ENCODE measurements at places on chromosomes 16 and 17. TPM values are rescaled to one million over a fixed set of nuclear protein-coding genes. Genes with fewer than 3 reads are reported as not detected.
A peak's percentile ranks its signal among the peaks of the same experiment; 100 is the strongest.

RPL19 gene
- 658 TPM for total RNA-seq

ERBB2 gene
- 21.0 TPM for total RNA-seq

KRT33A gene
- total RNA-seq = not detected

ITGB3 gene
- 4.8 TPM for total RNA-seq

KRTAP3-1 gene
- not detected for total RNA-seq

CRYBA1 gene
- not detected for total RNA-seq

SLFN13 gene
- 3.6 TPM for total RNA-seq

GRCh38 chr17:82205720-82206508, 6.7 kb downstream of the CCDC57 start:
- peak overlapping the region; percentile 48 for H3K27ac ChIP-seq
- peak; percentile 74 for DNase-seq
- no peaks in the 10 kb centered on the region for H3K27me3 ChIP-seq
- H3K4me1 ChIP-seq = no peaks in the 10 kb centered on the region
- H3K36me3 ChIP-seq = no peaks in the 10 kb centered on the region

- no peaks in the 10 kb centered on the region for H3K36me3 ChIP-seq
- DNase-seq = no peak
- H3K27ac ChIP-seq = no peak overlapping the region
- no peaks in the 10 kb centered on the region for H3K4me1 ChIP-seq
- H3K4me3 ChIP-seq = no peak overlapping the region
- H3K27me3 ChIP-seq = peaks cover 3% of the 10 kb centered on the region
Measured at GRCh38 chr17:12773153-12773552, 16.1 kb upstream of the ARHGAP44 start.

DNA sequence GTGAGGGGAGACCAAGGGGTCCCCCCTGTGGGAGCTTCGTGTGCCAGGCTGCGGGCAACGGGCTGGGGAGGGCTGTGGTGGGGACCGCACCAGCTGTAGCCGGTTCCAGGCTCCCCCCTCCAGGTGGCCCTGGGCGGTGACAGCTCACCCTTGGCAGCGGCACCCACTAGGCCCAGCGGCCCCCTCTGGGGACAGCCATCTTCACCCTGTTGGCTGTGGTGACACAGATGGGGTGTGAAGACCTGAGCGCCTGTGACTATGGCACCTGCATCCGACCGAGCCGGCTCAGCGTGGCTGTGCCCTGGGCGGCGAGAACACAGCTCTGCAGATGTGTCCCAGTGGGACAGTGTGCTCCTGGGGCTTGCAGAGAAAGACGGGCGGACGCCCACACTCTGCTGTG, 1.1 kb upstream of the C1QTNF8 start:
- DNase-seq = no peak
- H3K27me3 ChIP-seq = peaks cover 2% of the 10 kb centered on the region
- no peak overlapping the region for H3K4me3 ChIP-seq
- no peaks in the 10 kb centered on the region for H3K4me1 ChIP-seq

GRCh38 chr17:8069587-8069860, 18.0 kb downstream of the ALOX12B start:
- peaks cover 4% of the 10 kb centered on the region for H3K4me1 ChIP-seq
- H3K4me3 ChIP-seq = no peak overlapping the region
- DNase-seq = no peak
- H3K27ac ChIP-seq = no peak overlapping the region
- H3K27me3 ChIP-seq = peaks cover 8% of the 10 kb centered on the region
- no peaks in the 10 kb centered on the region for H3K36me3 ChIP-seq

DNA sequence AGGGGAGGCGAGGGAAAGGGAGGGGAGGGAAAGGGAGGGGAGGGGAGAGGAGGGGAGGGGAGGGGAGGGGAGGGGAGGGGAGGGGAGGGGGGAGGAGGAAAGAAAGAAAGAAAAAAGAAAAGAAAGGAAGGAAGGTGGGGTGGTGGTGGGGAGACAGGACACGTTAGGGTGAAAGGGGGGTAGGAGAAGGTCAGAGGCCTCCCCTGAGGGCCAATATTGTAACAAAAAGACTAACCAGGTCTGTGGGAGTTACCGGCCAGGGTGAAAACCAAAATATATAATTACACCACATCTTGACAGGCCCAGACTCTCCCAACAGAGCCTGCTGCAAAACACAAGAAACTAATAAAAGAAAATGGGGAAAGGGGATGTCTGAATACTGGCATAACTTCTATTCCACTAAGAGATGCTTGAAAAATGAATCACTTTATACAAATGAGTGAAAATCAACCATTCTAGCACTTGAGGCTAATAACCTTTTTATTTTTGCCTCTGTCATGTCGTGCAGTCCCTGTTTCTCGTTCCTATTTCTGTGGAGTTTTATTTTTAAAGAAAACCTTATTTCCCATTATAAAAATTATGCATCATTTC, 10.0 kb downstream of the WDR45B start:
- H3K27me3 ChIP-seq = no peaks in the 10 kb centered on the region
- no peak for DNase-seq
- no peak overlapping the region for H3K27ac ChIP-seq
- H3K4me1 ChIP-seq = no peaks in the 10 kb centered on the region
- H3K4me3 ChIP-seq = no peak overlapping the region

GRCh38 chr17:32486701-32487472, at the start of gene CDK5R1:
TSS of gene CDK5R1 (plus strand) at chr17:32486993. CDS start at chr17:32487621, 628 bp downstream.
- DNase-seq = peak; percentile 67
- H3K4me1 ChIP-seq = peaks cover 10% of the 10 kb centered on the region
- H3K27me3 ChIP-seq = no peaks in the 10 kb centered on the region
- H3K4me3 ChIP-seq = peak within 1 kb of the TSS; percentile 83
- peak within 1 kb of the TSS; percentile 52 for H3K27ac ChIP-seq

GRCh38 chr17:50522766-50523165, 9.8 kb upstream of the EPN3 start:
- DNase-seq = no peak
- H3K27me3 ChIP-seq = no peaks in the 10 kb centered on the region
- H3K4me1 ChIP-seq = no peaks in the 10 kb centered on the region

GRCh38 chr17:42536048-42536371, at the start of gene NAGLU:
TSS of gene NAGLU (plus strand) at chr17:42536241. CDS start at chr17:42536273, 32 bp downstream.
- DNase-seq = peak; percentile 96
- peak within 1 kb of the TSS; percentile 81 for H3K4me3 ChIP-seq
- no peaks in the 10 kb centered on the region for H3K27me3 ChIP-seq
- peak within 1 kb of the TSS; percentile 91 for H3K27ac ChIP-seq

- no peaks in the 10 kb centered on the region for H3K4me1 ChIP-seq
- DNase-seq = no peak
- peaks cover 7% of the 10 kb centered on the region for H3K36me3 ChIP-seq
Measured at GRCh38 chr16:27679899-27680298, 130.0 kb downstream of the KATNIP start.

- no peaks in the 10 kb centered on the region for H3K36me3 ChIP-seq
- no peak for DNase-seq
- H3K4me3 ChIP-seq = no peak overlapping the region
- no peaks in the 10 kb centered on the region for H3K4me1 ChIP-seq
- no peaks in the 10 kb centered on the region for H3K27me3 ChIP-seq
Measured at GRCh38 chr16:47966325-47966724, 189.5 kb downstream of the ABCC12 start.

GRCh38 chr17:63925615-63926014, 6.5 kb downstream of the CD79B start:
- DNase-seq = no peak
- H3K4me1 ChIP-seq = no peaks in the 10 kb centered on the region
- no peak overlapping the region for H3K4me3 ChIP-seq

DNA sequence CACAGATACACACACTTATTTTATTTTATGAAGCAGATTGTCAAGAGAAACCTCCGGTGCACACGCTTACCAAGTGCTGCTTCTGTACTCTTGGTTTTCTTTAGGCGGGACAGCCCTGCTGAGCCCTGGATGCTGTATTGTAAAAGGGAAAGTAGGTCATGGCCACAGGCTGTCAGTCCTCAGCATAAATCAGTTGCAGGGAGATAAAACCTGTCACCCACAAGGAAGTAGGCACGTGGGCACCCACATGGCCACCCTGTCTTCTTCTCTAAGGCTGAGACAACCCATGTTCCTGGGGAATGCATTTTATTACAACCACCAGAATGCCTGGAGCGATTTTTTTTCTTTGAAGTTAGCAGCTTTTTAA, 59.3 kb downstream of the ASIC2 start:
- H3K27me3 ChIP-seq = no peaks in the 10 kb centered on the region
- H3K4me1 ChIP-seq = no peaks in the 10 kb centered on the region
- H3K36me3 ChIP-seq = no peaks in the 10 kb centered on the region
- no peak for DNase-seq
- H3K27ac ChIP-seq = no peak overlapping the region
- no peak overlapping the region for H3K4me3 ChIP-seq

- no peak overlapping the region for H3K27ac ChIP-seq
- H3K27me3 ChIP-seq = no peaks in the 10 kb centered on the region
- no peaks in the 10 kb centered on the region for H3K36me3 ChIP-seq
- no peak overlapping the region for H3K4me3 ChIP-seq
- H3K4me1 ChIP-seq = peaks cover 31% of the 10 kb centered on the region
- DNase-seq = no peak
Measured at GRCh38 chr17:1907909-1908698, 78.3 kb downstream of the RPA1 start.

DNA sequence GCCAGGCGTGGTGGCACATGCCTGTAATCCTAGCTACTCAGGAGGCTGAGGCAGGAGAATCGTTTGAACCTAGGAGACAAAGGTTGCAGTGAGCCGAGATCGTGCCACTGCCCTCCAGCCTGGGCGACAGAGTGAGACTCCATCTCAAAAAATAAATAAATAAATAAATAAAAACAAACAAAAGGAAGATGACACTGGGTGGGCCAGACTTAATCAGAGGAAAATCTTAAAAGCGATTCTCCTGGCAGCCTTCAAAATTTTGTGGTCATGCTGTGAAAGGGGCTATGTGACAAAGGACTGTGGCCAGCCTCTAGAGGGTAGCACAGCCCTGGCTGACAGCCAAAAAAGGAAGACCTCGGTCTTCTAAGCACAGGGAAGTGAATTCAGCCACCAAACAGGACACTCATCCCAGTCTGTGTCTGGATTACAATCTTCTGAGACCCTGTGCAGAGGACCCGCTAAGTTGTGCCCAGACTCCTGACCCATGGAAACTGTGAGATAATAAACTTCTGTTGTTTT, 391.1 kb downstream of the CNTNAP4 start:
- H3K36me3 ChIP-seq = no peaks in the 10 kb centered on the region
- no peak overlapping the region for H3K27ac ChIP-seq
- no peak overlapping the region for H3K4me3 ChIP-seq
- H3K4me1 ChIP-seq = no peaks in the 10 kb centered on the region

GRCh38 chr17:33987162-33987561, 267.9 kb upstream of the CCL2 start:
- H3K4me3 ChIP-seq = no peak overlapping the region
- peak; percentile 5 for DNase-seq
- H3K36me3 ChIP-seq = no peaks in the 10 kb centered on the region
- H3K4me1 ChIP-seq = no peaks in the 10 kb centered on the region

GRCh38 chr17:42453439-42453838, 5.2 kb upstream of the ATP6V0A1 start:
- no peak overlapping the region for H3K4me3 ChIP-seq
- no peak overlapping the region for H3K27ac ChIP-seq
- H3K27me3 ChIP-seq = no peaks in the 10 kb centered on the region
- H3K4me1 ChIP-seq = no peaks in the 10 kb centered on the region
- no peaks in the 10 kb centered on the region for H3K36me3 ChIP-seq

DNA sequence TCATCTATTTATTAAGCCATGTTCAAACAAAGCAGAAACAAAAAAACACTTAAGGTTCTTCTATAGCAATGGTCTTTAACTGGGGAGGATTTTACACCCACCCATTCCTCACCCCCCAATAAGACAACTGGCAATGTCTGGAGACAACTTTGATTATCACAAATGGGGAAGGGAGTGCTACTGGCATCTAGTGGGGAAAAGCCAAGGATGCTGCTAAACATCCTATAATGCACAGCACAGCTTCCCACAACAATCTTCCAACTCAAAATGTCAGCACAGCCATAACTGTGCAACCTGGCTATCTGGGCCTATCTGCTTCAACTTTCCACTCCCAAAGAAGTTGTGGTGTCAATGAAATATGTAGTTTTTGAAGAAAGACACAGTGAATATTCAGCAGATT, 1044.4 kb downstream of the CDH8 start:
- H3K27ac ChIP-seq = no peak overlapping the region
- H3K27me3 ChIP-seq = no peaks in the 10 kb centered on the region
- no peak for DNase-seq
- H3K4me1 ChIP-seq = no peaks in the 10 kb centered on the region
- no peaks in the 10 kb centered on the region for H3K36me3 ChIP-seq
- H3K4me3 ChIP-seq = no peak overlapping the region

GRCh38 chr16:11168386-11169051, 87.5 kb downstream of the SOCS1 start:
- H3K4me3 ChIP-seq = no peak overlapping the region
- no peak overlapping the region for H3K27ac ChIP-seq
- peaks cover 23% of the 10 kb centered on the region for H3K36me3 ChIP-seq
- no peak for DNase-seq

DNA sequence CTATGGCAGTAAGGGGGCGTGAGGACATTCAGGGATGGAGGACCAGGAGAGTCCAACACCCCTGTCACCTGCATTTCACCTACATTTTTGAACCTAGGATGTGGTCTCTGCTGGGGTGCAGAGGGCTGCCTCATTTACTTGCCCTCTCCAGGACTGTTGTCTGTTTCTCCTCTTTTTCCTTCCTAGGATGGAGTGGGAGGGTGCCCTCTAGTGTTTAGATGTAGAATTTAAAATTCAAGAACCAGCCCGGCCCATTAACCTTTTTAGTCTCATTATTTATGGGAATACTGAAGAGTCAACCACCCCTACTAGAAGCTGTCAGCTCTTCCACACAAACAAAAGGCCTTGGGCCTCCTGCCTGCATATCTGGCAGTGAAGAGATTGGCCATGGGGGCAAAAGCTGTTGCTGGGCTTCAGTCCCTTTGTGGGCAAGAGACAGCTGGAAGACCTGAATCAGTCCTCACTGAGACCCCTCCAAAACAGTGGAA, 2.5 kb upstream of the STARD3 start:
- peaks cover 26% of the 10 kb centered on the region for H3K4me1 ChIP-seq
- no peaks in the 10 kb centered on the region for H3K27me3 ChIP-seq
- no peak overlapping the region for H3K4me3 ChIP-seq
- no peaks in the 10 kb centered on the region for H3K36me3 ChIP-seq
- H3K27ac ChIP-seq = no peak overlapping the region

- H3K4me1 ChIP-seq = peaks cover 17% of the 10 kb centered on the region
- H3K4me3 ChIP-seq = no peak overlapping the region
- no peak overlapping the region for H3K27ac ChIP-seq
- no peak for DNase-seq
Measured at GRCh38 chr16:15653227-15653626, 3.2 kb downstream of the NDE1 start.

- peaks cover 10% of the 10 kb centered on the region for H3K4me1 ChIP-seq
- no peaks in the 10 kb centered on the region for H3K36me3 ChIP-seq
- no peaks in the 10 kb centered on the region for H3K27me3 ChIP-seq
- no peak overlapping the region for H3K4me3 ChIP-seq
- no peak for DNase-seq
- no peak overlapping the region for H3K27ac ChIP-seq
Measured at GRCh38 chr16:66360624-66361324, 5.7 kb upstream of the CDH5 start.

DNA sequence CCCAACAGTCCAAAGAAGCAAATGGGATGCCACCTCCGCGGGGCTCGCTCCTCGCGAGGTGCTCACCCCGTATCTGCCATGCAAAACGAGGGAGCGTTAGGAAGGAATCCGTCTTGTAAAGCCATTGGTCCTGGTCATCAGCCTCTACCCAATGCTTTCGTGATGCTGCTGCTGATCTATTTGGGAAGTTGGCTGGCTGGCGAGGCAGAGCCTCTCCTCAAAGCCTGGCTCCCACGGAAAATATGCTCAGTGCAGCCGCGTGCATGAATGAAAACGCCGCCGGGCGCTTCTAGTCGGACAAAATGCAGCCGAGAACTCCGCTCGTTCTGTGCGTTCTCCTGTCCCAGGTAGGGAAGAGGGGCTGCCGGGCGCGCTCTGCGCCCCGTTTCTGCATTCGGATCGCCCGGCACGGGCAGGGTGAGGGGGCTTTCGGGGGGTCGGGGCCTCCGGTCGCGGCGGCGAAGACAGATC, at the start of gene CDH13:
Gene CDH13 (plus strand): TSS at position 179 of the 471 bp plus-strand sequence.
- no peak for DNase-seq
- no peaks in the 10 kb centered on the region for H3K36me3 ChIP-seq
- H3K4me1 ChIP-seq = no peaks in the 10 kb centered on the region
